Epithelial cell of proximal tubule (primary cell): ENCODE measurements at places on chromosomes 6 and 20. TPM values are rescaled to one million over a fixed set of nuclear protein-coding genes. Genes with fewer than 3 reads are reported as not detected.

UNC93A gene
- total RNA-seq, result not detected in 2 replicates

DNA sequence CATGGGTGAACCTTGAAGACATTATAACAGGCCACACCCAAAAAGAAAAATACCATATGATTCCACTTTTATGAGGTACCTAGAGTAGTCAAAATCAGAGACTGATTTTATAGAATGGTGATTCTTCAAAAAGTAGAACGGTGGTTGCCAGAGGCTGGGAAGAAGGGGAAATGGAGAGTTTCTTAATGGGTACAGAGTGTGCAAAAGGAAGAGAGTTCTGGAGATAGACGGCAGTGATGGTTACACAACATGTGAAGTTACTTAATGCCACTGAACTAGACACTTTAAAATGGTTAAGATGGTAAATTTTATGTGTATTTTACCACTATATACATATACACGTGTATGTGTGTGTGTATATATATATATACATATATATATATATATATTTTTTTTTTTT lies 80.8 kb downstream of the PRND start:
- DNase-seq, result no peak

GRCh38 chr6:122996794-122997505 lies 915 bp downstream of the CLVS2 start:
- DNase-seq, result no peak

PPP1R3G gene
- 0.94 and 2.5 TPM in 2 replicates for total RNA-seq

DNA sequence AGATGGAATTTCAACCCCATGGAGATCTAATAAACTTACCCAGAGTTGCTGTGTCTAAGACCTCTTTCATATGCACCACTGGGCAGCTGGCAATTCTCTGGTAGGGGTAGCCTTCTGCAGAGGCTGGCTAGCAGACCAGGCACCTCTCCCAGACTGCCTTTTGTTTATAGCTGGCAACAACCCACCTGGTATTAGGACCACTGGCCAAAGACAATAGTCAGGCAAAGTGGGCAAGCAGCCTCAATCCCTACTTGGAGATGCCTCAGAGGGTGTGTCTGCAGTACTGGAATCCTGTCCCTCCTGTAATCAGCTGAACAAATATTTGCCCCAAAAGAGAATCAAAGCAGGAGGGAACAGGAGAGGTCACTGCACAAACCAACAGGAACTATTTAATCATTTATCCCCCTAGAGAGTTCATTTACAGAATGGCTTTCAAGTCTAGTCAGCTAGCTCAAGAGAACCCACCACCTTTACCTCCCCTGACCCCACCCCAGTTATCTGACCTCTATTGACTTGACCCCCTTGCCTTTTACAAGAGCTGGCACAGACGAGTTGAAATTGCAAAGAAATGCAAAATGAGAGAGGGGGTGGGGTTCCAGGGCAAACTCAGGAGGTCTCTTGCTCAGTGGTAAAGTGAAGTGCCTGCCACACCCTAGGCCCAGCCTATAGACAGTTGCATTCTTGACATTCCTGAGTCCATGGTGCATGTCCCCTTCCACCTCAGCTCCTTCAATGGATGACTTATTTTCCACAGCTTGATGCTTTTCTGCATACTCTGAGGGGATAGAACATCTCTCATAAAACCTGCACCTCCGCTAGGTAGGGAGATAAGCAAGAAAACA lies 2.8 kb downstream of the BCL2L1 start:
- peak; percentile 80 for DNase-seq

DNA sequence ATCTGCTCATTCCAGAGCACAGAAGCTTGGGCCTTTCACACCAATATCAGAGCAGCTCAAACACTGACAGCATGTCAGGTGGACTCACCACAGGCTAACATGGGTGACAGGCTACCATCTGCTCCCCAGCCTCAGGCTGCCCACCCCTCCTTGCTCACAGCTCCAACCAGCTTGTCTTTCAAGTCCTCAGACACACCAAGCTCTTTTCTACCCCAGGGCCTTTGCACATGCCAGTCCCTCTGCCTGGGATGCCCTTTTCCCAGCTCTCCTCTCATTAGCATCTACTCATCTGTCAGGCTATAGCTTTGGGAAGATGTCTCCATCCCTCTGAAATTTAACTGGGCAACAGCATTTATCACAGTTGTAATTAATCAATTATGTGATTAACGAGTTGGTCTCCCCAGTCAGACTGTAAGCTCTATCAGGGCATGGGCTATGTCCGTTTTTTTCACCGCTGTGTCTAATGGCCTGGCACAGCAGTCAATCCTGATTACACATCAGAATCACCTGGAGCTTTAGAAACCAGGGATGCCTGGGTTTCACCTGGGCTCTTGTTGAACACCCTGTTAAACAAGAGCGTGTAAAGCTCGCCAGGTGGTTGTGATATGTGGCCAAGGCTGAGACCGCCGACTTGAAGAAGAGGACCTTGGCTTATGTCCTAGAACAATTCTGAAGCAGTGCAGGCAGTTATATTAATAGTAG lies 88.9 kb upstream of the MRPS10 start:
- no peak for DNase-seq

IL20RA gene
- 0.22 TPM in 1 of 2 replicates, not detected in the other for total RNA-seq

DNA sequence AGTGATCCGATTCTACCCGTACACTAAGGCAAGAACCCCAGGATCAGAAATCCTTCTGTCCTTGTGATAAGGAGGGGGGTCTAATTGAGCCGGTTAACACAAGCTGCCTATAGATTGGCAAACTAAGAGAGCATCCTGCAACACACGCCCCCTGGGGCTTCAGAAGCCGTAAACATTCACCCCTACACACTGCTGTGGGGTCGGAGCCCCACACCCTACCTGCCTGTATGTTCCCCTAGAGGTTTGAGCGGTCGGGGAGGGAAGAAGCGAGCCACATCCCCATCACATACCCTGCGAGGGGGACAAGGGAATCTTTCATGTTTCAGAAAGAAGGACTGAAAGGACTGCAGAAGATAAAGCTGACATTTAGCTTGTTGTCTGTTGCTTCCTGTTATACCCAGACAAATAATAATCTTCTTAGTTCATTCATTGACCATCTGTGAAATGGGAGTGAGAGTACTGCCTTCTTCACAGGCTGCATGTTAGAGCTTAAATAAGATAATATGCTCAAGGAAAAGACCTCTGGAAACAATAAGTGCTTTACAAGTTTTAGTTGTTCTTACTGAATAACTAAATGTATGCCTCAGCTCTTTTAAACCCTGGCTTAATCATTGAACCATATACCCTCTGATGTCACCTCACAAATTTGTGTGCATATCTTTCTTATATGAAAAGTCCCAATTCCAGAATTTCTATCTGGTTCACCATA lies 74.2 kb upstream of the RNF217 start:
- peak; percentile 33 for DNase-seq

GRCh38 chr6:7201732-7202541 lies 94.2 kb downstream of the RREB1 start:
- no peak for DNase-seq

DNA sequence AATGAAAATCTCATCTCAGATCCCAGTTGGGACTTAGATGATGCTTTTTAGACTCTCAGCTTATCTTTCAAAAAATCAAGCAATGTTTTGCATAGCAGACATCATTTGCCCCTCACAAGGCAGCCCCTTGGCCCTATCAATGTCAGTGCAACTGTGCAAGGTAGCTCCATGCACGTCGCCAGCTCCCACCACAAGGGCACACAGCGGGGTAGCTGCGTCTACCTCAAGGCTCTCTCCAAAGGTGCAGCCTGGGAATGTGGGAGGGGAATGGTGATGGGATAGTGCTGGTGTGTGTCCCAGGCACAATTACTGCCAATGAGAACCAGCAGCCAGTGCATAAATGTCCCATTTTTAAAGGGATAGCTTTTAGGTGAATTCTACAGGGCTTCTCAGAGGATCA lies 137.5 kb upstream of the SYNDIG1 start:
- no peak for DNase-seq

FAM83C gene
- 0.14 TPM in 1 of 2 replicates, not detected in the other for total RNA-seq

BRD2 gene
- 128 and 140 TPM in 2 replicates for total RNA-seq

PRPH2 gene
- total RNA-seq, result 0.07 and 1.6 TPM in 2 replicates

HLA-DQA1 gene
- total RNA-seq, result not detected in 2 replicates

GRCh38 chr6:134177753-134178160 lies 125.3 kb upstream of the SLC2A12 start:
- DNase-seq, result no peak

GRCh38 chr6:28371706-28372451 lies 22.1 kb downstream of the ZKSCAN3 start:
- peak; percentile 36 for DNase-seq
